ENCODE measurements at places on chromosomes 6 and 20.
A peak's percentile ranks its signal among the peaks of the same experiment; 100 is the strongest.

GRCh38 chr20:57653546-57653900, 33.3 kb upstream of the ZBP1 start:
- H3K27me3 ChIP-seq = no peaks in the 10 kb centered on the region
- peak; percentile 38 for DNase-seq
- no peak overlapping the region for H3K4me3 ChIP-seq

DNA sequence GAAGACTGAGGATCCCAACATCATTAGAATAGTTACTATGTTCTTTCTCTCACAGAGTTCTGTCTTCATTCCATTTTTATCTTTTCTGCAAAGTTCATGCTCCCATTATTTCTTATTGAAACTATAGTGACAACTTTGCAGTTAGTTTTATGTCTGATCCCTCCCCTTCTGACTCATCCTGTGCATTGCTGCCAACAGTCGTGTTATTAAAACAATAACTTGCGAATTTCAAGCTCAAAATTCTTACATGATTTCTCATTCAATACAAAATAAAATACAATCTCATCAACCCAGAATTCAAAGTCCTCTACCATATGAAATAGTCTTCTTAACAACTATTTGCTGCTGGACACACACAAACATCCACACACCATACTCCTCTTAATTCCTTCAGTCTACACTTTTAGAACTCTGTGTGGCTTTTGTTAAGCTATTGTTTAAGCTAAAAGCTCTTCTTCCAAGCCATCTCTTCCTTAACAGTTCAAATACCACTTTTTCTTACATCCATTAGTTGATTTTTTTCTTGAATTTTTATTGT, 261.4 kb upstream of the IRAK1BP1 start:
- H3K27ac ChIP-seq = no peak overlapping the region
- H3K27me3 ChIP-seq = no peaks in the 10 kb centered on the region
- no peaks in the 10 kb centered on the region for H3K4me1 ChIP-seq

GRCh38 chr6:145212813-145213212, 522.5 kb downstream of the EPM2A start:
- H3K27me3 ChIP-seq = no peaks in the 10 kb centered on the region
- H3K4me3 ChIP-seq = no peak overlapping the region

DNA sequence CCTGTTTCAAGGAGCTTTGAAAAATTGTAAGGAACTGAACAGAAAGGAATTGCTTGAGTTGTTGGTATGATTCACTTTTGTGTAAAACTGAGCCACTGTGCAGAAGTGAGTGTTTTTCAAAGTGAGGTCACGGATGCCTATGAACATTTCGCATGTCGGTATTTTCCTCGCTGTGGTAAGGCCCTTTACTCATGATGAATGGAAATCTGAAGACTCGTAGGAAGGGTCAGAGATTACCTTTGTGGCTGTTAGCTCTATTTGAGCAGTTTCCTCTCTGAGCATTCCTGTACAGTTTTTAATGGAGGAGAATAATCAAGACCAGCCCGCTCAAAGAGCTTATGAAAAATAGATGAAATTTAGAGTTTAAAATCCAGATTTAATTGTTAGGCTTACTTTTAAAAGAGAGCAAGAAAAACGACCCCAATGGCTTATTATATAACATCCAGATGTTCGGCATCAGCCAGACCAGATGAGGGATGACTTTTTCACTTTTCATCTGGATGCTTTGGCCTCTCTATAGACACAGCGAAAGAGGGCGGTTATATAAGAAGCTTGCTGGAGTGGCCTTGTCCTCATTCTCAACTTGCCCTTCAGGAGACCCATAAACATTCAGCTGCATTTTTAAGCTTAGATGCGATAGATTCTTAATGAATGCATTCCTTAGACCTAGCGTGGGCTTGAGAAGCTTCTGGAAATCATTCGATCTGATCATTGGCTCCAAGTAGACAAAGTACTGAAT, 99.5 kb downstream of the CD83 start:
- H3K4me1 ChIP-seq = peaks cover 2% of the 10 kb centered on the region
- H3K27me3 ChIP-seq = no peaks in the 10 kb centered on the region
- no peaks in the 10 kb centered on the region for H3K36me3 ChIP-seq
- no peak overlapping the region for H3K27ac ChIP-seq
- DNase-seq = no peak

GRCh38 chr20:34970193-34970840, 14.6 kb downstream of the MYH7B start:
- H3K36me3 ChIP-seq = no peaks in the 10 kb centered on the region
- H3K4me3 ChIP-seq = no peak overlapping the region
- no peaks in the 10 kb centered on the region for H3K27me3 ChIP-seq
- H3K4me1 ChIP-seq = peaks cover 23% of the 10 kb centered on the region
- no peak overlapping the region for H3K27ac ChIP-seq
